ENCODE measurements at places on chromosomes 7 and 10.

DNA sequence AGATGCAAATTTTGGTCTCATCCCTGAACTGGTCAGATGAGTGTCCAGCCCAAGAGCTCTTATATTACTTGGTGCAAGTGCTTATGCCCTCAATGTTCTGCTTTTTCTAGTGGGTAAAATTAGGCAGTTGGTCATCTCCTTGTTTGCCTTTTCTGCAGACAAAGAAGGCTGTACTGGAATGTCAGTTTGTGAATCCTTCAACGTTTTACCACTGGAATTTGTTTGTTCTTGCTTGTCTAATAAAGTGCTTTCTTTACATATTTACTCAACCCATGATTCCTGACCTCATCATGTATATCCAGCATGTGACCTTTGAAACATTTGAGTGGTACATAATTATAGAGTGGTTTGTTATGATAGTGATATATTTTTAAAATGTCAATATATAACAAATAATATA lies 232.2 kb upstream of the TEX47 start:
- DNase-seq, result no peak

- no peak for DNase-seq
Measured at GRCh38 chr7:44998153-44998871, 1.7 kb upstream of the CCM2 start.

DNA sequence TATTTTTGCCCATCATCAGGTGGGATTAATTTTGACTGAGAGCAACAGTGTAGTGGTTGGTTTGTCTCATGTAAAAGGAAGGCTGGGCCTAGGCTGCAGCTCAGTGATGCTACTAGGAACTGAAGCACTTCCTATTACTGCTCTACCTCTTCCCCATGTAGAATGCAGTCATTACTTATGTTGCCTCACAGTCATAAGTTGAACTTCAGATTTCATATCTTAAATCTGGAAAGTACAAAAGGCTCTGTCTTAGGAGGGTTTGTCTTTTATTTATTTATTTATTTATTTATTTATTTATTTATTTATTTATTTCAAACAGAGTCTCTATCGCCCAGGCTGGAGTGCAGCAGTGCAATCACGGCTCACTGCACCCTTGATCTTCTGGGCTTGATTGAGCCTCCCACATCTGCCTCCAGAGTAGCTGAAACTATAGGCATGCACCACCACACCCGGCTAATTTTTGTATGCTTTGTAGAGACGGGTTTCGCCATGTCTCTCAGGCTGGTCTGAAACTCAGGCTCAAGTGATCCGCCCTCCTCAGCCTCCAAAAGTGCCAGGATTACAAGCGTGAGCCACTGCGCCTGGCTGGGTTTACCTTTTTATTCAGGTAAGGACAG lies 721.7 kb upstream of the GALNT17 start:
- no peak for DNase-seq

GRCh38 chr7:51113962-51114361 lies 202.6 kb downstream of the COBL start:
- DNase-seq, result no peak

DNA sequence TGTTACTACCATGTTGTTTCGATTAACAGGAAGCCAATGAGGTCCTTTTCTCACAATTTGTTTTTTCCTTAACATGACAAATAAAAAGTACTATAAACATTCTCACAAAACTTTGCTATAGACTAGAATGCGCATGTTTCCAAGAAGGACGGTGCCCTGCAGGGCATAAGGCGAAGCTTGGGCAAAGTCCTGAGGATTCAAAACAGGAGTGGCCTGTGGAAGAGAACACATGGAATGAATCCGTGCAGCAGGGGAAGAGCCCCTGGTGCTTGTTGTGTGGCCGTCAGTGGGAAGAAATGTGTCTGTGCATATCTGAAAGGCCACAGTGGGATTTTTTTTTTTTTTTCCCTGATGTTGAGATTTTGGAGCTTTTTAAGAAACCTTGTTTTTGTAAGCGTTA lies 67.6 kb downstream of the ITGA8 start:
- no peak for DNase-seq

DNA sequence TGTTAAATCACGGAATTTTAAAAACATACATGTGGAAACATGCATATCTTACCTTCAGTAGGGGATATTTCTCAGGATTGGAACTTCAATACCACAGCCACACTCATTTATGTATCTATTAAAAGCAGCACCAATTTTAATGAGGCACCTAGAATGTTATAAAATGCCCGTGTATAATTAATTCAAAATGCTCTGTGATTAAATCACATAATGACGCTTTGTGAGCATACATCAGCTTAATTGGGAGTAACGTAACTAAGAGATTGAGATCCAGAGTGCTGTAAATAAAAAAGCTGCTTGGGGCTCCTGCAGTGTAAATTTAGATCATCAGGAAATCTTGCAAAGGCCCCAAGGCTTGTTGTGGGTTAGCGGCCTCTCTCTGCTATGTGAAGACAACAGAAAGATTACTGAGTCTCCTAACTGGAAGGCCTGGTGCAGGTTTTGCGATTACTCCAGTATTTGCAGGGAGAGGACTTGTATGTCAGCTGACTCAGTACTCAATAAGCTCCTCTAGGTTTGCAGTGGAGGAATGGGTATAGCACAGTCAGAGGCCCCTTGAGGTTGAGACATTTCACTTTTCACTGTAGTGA lies 195.5 kb upstream of the PHYHIPL start:
- no peak for DNase-seq

GRCh38 chr7:17054206-17054605 lies 172.4 kb upstream of the AGR3 start:
- no peak for DNase-seq

DNA sequence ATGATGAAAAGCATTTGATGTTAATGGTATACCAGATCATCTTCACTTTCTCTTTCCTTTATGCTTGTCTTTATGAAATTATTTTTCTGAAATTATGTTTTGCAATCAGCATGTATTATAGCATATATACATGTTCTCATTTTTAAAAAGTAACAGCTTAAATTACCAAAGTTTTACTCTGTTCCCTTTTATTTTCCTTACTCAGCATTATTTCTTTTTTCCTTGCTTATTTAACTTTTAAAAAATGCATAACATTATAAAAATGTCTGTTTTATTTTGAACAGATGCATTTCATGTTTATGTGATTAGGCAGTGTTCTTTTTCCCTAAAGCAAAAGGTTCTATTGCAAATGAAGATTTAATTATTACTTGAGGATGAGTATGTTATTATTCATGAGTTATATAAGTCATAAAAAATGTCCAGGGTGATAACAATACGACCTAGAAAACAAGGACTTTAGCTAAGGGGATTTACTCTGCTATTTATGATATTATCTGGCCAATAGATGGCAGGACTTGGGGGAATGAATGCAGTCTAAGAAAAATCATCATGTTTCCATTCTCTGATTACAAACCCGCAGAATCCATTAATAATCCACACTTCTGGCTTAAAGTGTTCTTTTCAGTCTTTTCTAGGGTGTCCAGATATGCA lies 38.5 kb downstream of the CABCOCO1 start:
- DNase-seq, result no peak

GRCh38 chr10:74898201-74898976 lies 72.0 kb downstream of the KAT6B start:
- no peak for DNase-seq

DNA sequence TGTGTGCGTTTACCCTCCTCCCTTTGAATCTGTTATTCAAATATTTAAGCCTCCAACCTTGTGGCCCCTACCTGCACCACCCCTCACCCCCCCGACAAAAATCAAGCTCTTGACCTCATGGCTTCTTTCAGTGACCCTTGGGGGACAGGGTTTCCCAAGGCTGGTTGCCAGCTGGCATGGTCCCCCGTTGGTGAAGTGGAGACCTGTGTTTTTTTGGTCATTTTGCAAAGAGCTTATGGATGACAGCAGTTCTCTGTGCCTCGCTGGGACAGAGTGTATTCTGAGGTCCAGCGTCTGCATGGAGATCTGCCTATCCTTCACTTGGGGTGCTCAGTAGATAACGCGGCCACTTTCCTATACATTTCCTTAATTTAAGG lies 111.0 kb downstream of the TCF7L2 start:
- no peak for DNase-seq

GRCh38 chr7:41459183-41459582 lies 243.7 kb downstream of the INHBA start:
- no peak for DNase-seq

DNA sequence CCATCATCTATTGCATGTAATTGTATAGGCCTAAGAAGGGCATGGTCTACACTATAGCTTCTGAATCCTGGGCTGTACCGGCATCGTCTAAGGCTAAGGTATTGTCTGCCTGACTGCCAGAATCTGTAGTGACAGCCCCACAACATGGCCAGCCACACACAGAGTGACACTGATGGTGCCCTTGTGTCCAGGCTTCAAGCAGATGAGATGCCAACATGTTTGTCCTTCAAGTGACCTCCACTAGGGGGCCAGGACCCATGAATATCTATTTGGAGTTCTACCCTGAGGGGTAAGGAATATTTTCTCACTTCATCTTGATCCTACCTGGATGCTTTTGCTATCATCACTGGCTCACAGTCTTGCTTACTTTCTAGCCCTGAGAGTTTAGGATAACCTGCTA lies 1.5 kb downstream of the CYP3A7 start:
- no peak for DNase-seq

GRCh38 chr7:86747698-86748097 lies 104.0 kb downstream of the GRM3 start:
- no peak for DNase-seq

DNA sequence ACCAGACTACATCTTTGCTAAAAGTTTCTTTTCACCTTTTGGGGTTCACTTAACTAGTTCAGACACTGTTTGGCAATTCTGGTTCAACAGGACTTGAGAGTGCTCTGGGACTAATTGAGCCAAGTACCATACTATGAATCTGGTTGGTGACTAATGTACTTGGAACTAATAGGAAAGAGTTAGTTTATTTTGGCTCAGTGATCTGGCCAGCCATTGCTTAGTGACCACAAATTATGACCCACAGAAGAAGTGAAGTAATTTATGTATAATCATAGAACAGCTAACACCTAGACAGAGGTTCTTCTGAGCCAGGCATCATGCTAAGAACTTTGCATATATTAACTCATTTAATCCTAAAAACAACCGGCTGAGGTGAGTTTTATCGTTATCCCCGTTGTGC lies 126.5 kb upstream of the JCAD start:
- DNase-seq, result no peak

- DNase-seq, result no peak
Measured at GRCh38 chr10:100122780-100123179, 41.1 kb upstream of the CPN1 start.

GRCh38 chr7:111508387-111508786 lies 53.9 kb downstream of the IMMP2L start:
- DNase-seq, result no peak

DNA sequence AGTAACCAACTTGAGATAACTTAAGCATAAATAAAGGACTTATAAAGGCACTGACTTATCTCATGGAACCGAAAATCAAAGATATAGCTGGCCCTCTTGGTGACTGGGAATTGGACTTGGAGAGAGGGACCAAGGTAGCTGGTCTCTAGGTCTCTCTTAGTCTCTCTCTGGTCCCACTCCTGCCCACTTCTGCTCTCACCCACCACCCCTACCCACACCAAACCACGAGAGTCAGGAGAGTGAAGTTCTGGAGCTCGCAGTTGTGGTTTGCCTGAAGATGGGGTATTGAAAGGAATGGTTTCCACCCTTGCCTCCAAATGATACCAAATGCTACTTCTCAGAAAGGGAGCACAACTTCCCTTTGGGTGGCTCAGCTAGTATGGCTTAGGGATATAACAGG lies 216.3 kb downstream of the LRMDA start:
- no peak for DNase-seq

DNA sequence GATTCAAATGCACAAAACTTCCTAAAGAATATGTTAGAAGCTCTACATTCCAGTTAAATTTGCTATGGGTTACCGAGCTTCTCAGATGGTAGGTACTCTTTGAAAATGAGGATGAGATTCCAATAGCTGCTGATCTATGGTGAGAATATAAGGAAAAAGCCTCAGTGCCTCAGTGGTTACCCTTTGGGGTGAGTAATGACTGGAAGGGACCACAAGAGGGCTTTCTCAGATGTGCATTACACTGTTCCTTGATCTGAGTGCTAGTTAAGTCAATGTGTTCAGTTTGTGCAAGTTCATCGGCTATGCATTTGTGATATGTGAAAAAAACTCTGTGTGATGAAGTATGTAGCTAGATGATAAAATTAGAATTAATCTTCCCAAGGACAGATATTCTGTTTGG lies 3.5 kb downstream of the NRCAM start:
- no peak for DNase-seq

DNA sequence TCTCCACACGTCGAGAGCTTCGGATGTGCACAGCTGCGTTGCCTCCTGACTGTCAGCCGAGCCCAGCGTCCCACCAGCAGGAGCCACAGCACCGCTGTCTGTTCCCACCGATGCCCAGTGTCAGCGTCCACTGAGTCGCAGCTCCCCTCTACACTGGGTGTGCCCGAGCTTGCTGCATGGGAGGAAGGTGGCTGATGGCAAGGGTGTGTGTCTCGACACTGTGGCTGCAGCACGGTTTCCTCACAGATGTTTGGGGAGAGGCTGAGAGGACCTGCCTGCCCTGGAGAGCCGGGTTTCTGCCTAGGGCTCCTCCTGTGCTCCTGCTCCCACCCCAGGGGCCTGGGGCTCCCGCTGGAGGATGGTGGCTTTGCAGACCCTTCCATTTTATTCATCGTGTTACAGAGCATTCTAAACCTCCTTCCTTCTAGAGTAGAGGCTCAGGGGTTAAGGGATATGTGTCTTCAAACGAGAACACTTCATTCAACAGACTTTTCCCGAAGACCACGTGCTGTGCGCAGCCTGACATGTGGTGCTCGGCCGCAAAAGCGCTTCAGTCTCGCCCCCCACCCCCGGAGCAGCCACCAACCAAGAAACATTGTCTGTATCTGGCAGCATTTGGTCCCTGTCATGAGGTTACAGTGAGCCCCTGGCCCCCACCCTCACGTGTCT lies 384.8 kb downstream of the DNAJB6 start:
- no peak for DNase-seq

- no peak for DNase-seq
Measured at GRCh38 chr10:24251547-24251946, 42.6 kb downstream of the KIAA1217 start.

DNA sequence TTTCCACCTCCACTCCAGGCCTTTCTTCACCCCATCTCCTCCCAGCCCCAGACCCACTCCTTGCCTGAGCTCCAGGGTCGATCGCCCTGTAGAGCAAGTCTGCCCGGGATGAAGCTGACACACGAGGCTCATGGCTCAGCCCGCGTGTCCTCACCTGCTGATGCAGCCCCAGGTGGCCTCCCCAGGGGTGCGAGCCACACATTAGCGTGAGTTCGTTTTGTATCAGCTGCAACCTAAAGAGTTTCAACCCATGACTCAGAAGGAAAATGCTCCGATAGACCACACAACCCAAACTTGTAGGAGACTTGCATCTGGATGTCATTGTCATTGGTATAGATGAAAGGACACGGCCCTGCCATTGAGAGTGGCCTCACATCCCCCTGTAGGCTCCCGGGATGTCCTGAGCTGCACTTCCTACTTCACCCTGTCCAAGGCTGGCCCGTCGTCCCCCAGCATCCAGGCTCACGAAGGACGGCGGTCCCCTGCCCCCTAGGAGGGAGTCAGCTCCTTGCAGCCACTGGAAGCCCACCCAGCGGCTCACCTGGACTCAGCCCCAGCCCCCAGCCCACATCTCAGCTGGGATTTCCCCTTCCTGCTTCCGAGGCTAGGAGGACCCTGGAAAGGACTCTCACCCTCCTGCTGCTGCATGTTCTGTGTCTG lies 97.7 kb downstream of the HTR5A start:
- DNase-seq, result no peak

GRCh38 chr10:101071885-101072433 lies 10.2 kb downstream of the KAZALD1 start:
- no peak for DNase-seq

- no peak for DNase-seq
Measured at GRCh38 chr7:28815928-28816373, 142.2 kb downstream of the TRIL start.
